Effector memory CD8-positive, alpha-beta T cell (primary cell): ENCODE measurements at places on chromosomes 2 and 18.

DNA sequence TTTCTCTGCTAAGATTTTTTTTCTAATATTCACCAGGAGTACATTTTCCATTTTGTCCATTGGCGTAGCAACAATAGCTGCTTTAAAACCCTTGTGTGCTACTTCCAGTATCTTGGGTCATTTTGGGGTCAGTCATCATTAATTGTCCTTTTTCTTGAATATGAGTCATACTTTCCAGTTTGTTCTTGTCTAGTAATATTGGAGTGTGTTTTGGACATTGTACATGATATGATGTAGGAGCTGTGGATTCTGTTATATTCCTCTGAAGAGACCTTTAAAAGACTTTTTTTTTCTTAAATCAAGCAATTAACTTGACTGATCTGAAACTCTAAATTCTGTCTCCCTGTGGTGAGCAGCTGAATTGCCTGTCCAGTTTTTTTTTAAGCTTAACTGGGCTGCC lies 40.8 kb downstream of the AGPS start:
- no peak for DNase-seq

- DNase-seq, result no peak
Measured at GRCh38 chr2:9288233-9288632, 81.6 kb downstream of the ASAP2 start.

DNA sequence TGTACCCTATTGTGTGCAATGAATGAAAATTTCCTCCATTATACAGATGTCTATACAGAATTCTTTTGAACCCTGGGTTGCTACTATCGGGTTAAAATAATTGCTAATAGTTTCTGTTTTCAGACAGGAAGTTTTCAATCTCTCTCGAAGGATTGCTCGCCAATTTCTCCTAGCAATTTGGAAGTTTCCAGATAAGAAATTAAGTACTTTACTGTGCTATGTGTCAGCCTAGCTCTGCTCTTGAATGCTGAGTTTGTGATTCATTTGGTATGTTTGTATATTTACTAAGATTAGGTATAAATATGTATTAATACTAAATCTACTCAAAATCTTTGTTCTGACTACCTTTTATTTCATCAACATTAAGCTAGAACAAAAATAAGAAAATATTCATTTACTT lies 74.6 kb upstream of the ARL5A start:
- DNase-seq, result no peak

DNA sequence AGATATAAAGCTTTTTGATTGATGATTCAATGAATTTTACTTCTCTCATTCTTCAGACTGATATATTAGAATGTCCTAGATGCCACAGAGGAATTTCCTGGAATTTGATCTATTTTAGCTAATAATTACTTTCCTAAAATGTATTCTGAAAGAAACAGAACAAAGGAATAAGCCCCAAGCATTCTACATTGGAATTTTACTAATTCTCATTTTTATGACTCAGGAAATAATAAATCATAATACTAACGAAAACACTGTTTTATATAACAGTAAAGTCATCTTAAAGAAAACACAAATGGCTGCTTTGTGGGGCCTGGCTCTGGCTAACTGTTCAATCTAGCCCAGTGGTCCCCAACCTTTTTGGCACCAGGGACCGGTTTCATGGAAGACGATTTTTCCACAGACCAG lies 68.6 kb upstream of the LPIN2 start:
- DNase-seq, result no peak

- DNase-seq, result no peak
Measured at GRCh38 chr2:68176657-68177056, 19.0 kb downstream of the PNO1 start.

GRCh38 chr2:66431846-66432587 lies 2.9 kb upstream of the MEIS1 start:
- DNase-seq, result no peak

- DNase-seq, result no peak
Measured at GRCh38 chr18:10332452-10332851, 122.0 kb upstream of the APCDD1 start.

DNA sequence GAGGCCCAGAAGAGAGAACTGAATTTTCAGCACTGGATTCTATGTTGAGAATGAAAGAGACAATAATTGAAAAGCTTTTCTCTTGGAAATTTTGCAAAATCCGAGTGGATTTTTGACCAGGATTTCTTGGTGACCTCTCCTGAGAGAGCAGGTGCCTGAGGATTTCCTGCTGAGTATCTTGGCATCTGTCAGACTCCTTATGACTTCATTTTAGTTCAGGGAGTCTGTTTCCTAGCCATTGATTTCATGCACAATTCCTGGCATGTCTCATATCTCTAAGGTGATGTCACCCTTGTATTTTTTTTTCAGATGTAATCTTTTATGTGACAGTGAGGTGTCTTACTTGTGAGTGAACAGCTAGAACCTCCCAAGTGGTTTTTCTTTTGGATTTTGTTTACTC lies 195.9 kb downstream of the NEDD4L start:
- DNase-seq, result no peak

GRCh38 chr18:21799721-21800120 lies 59.1 kb downstream of the MIB1 start:
- no peak for DNase-seq

DNA sequence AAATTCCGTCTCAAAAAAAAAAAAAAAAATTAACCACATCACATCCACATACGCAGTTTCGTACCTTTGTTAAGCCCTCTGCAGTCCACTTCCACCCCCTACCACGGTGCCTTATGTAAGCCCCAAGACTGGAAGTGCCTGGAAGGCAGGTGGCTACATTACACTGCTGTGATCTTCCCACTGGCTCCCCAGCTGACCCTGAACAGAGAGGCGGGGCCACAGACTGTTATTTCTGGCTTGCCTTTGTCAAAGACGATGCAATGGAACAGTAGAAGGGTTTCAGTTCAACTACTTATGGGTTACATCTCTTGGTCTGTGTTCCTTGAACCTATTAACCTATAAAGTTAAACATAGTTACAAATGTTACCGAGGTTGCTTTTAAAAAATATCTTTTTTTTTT lies 15.7 kb upstream of the COX7A2L start:
- DNase-seq, result no peak

GRCh38 chr2:176583607-176584006 lies 314.4 kb downstream of the MTX2 start:
- no peak for DNase-seq

DNA sequence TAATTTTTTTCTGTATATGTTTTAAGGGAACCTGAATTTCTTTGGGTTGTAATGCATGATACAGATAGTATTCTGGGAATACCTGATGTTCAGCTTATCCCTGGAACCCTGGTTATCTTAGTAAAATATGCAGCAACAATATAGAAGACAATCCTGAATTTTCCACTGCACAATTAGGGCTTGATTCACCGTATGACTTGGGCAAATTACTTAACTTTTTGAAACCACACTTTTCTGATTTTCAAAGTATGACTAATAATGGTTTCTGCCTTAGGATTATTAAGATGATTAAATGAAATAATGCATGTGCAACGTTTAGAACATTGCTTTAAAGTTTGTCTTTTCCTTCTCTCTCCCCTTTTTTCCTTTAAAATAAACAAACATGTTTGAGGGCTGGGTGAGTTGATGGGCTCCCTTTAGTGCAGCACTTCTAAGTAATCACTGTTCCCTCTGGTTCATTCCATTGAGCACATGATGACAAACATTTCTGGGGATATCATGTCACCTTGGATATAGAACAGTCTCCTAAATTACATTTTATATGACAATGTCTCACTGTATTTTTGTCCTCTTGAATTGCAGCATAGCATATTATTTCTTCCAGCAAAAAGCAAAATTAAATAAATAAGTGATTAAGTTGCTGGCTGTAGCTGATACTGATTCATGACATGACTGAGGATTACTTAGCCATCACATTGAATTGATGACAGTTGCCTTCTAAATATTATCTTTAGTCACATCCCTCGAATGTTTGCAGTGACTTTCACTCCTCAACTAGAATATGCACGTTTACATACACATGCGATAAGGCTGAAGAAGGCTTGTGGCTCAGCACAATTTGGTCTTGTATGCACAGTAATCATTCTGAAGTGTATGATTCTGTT lies 254.5 kb downstream of the NEDD4L start:
- no peak for DNase-seq

DNA sequence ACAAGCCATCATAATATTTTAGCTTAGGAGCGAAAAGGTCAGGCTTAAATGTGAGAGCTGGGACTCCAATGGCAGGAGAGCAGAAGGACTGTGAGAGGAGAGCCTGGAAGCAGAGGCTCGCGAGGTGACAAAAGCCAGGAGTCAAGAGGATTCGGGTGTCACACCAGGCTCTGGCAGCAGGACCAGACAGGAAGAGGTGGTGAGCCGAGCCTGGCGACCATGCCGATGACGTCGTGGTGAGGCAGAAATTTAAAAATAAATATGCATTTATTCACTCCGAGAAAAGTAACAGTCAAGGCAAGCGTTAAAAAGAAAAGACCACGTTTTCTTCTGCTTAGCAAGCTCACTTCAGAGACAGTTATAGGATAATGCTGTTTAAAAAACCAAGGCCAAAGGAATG lies 31.3 kb upstream of the ZNF236 start:
- no peak for DNase-seq

DNA sequence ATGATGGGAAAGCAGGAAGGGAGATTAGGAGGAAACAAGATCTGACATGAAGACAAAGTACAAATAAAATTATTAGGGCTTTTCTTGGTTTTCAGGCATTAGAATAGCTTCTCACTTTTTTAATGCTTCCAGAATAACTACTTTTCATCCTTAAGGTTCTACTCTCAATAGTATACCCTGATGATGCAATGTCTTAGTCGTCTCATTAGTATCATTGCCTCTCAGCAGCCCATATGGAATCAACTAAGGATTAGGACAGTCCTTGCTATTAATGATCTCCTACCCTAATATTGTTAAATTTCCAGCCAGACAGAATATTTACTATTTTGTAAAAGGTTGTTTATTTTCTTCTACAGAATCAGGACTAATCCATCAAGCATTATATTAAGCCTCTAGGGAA lies 55.9 kb downstream of the RELCH start:
- DNase-seq, result no peak

- DNase-seq, result peak; percentile 35
Measured at GRCh38 chr18:11947214-11948191, 33.8 kb upstream of the IMPA2 start.

- no peak for DNase-seq
Measured at GRCh38 chr2:37766106-37766505, 94.7 kb upstream of the CDC42EP3 start.

- DNase-seq, result no peak
Measured at GRCh38 chr2:189696223-189696622, 21.8 kb downstream of the ANKAR start.

DNA sequence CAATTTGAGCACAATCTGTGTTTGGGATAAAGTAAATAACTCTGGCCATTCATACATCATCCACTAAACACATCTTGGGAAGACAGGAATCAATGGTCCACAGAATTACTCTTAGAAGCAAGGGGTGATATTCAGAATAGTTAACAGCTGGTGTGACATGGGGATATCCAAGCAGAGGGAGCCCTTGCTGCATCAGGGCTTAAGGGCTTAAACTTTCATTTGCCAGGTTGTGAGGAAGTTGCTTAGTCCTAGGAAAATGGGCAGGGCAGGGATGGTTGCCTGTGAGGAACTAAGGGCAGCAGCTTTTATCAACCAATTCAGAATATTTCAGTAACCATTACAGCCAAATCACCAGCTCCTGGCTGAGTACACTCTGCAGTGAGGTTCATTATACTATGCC lies 2.0 kb upstream of the ITGA6 start:
- no peak for DNase-seq

GRCh38 chr18:68839701-68840100 lies 41.8 kb downstream of the CCDC102B start:
- no peak for DNase-seq

- no peak for DNase-seq
Measured at GRCh38 chr2:219020604-219021365, 20.5 kb downstream of the CFAP65 start.

- DNase-seq, result no peak
Measured at GRCh38 chr2:222315443-222316121, 16.8 kb upstream of the PAX3 start.

GRCh38 chr2:121897335-121897970 lies 142.0 kb downstream of the TSN start:
- no peak for DNase-seq

- DNase-seq, result no peak
Measured at GRCh38 chr2:127065299-127065939, 41.5 kb downstream of the BIN1 start.

GRCh38 chr18:51426996-51427395 lies 229.5 kb upstream of the MEX3C start:
- no peak for DNase-seq

GRCh38 chr2:40488101-40488601 lies 36.3 kb upstream of the SLC8A1 start:
- DNase-seq, result no peak

DNA sequence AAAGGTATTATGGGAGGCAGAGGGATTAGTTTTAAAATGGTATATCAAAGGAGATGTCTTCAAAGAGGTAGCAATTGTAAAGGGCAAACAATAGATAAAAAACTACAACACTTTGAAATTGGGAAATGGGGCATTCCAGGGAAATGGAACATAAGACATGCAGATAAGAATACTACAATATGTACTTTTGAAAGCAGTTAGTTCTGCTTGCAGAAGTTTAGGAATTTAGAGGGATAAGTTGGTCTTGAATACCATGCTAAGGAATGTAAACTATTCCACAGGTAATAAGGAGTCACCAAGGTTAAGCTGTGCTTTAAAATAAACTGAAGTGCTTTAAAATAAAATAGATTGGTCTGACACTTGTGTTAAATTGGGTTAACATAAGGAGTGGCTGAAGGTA lies 571.7 kb upstream of the ACVR2A start:
- DNase-seq, result no peak

- no peak for DNase-seq
Measured at GRCh38 chr2:188902901-188903491, 71.2 kb upstream of the COL3A1 start.

DNA sequence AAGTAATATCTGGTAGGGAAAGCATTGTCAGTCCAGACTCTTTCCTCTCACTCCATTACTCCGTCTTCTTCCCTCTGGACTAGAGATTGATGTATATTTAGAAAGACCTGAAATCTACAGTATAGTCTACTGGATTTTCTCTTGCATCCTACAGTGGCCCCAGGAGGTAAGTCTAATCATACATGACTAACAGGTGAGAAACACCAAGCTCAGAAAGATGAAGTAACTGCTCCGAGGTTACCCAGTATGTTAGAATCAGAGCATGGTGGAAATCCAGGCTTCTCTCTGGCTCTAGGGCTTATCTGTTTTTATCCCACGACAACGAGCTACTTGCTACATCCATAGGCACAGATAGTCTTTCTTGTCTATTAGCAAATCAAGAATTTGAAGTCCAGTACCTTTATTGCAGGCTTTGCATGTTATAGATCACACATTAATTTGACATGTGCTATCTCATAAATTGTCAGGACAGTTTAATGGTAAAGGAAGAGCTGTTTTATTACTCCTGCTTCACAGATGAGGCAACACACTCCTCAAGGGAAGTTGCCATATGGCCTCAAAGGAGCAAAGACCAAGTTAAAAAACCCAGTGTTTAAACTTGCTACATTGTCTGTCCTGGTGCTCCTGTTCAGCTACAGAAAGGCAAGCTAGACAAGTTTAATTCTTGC lies 484.3 kb downstream of the THSD7B start:
- DNase-seq, result no peak

DNA sequence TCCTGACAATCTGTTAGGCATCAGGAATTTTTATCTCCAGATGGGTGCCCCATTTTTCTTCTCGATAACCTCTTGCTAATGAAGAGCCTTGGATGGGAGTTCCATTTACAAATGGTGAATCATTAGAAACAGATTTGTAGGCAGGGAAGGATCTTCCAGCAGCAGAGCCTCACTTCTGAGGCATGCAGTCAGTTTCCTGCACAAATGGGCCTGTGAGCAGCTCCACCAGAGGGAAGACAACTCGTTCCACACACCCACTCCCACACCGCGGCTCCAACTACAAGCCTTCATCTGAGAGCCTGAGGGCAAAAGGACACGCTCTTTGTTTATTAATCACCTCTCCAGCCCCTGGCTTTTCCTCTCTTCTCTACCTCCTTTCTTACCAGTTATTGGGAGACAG lies 108.5 kb downstream of the CTAGE1 start:
- DNase-seq, result no peak
